ENCODE measurements at places on chromosomes 11 and 22.

DNA sequence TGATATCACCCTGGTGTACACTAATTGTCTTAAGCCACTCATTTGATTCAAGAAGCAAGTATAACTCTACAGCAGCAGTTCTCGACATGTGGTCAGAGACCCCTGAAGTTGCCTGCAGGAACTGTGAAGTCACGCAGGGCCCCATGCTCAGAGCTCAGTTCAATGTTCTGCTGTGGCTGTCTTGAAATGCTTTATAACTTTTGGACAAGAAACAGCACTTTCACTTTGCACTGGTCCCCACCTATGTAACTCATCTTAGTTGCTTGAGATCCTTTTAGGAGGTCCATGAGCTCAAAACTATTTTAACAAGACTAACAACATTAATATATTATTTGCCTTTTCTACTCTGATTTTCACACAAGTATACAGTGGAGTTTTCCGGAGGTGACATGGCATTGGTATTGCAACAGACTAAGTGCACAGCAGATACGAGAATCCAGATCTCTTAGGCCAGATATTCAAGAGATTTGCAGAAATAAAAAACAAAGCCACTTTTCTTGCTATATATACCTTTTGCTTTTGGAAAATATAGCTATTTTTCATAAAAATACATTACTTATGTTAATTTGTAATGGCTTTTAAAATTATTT, 64.8 kb downstream of the PRR5L start:
- no peak for DNase-seq

- no peak for DNase-seq
These were observed 181.5 kb upstream of the ZBED5 start for GRCh38 chr11:11039208-11039965.

DNA sequence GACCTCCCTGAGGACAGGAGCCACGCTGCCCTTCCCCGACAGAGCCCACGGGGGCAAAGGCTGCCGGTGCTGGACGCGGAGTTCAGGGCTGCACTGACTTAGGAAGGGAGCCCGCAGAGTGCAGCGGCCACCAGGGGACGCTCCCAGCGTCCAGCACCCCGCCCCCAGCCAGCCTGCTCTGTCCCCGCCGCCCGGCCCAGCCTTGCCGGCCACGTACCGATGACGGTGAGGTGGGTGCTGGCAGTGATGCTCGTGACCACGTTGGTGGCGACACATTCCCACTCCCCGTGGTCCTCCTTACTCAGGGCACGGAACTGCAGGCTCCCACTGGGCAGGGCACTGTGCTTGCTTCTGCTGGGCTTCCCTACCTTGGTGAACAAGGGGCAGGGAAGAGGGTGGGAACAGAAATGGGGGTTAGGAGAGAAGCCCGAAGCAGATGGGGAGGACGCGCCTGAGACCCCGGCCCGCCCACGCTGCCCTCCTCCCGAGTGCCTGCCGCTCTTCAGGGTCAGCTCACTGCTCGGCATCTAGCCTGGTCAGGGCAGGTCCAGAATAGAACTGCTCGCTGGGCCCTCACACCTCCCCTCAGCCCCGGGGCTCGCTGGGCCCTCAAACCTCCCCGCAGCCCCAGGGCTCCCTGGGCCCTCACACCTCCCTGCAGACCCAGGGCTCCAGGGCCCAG, 25.9 kb downstream of the IGSF9B start:
- no peak for DNase-seq

GRCh38 chr11:64765291-64765850, 5.6 kb upstream of the PYGM start:
- DNase-seq, result no peak

- no peak for DNase-seq
These were observed 34.3 kb upstream of the MPPED1 start for GRCh38 chr22:43377548-43377895.

Measured in activated CD8-positive, alpha-beta memory T cell treated with anti-CD3 and anti-CD28 coated beads for 4 hours (primary cell).